ENCODE measurements at places on chromosomes 5 and 9.

GRCh38 chr5:68000805-68001204 is 214.8 kb upstream of the PIK3R1 start:
- DNase-seq: no peak

- DNase-seq: no peak
Measured at GRCh38 chr5:56066931-56067450, 72.2 kb upstream of the IL6ST start.

- DNase-seq: no peak
Measured at GRCh38 chr5:40384782-40385390, 294.8 kb upstream of the PTGER4 start.

- no peak for DNase-seq
Measured at GRCh38 chr9:101625876-101626275, 31.1 kb upstream of the PPP3R2 start.

DNA sequence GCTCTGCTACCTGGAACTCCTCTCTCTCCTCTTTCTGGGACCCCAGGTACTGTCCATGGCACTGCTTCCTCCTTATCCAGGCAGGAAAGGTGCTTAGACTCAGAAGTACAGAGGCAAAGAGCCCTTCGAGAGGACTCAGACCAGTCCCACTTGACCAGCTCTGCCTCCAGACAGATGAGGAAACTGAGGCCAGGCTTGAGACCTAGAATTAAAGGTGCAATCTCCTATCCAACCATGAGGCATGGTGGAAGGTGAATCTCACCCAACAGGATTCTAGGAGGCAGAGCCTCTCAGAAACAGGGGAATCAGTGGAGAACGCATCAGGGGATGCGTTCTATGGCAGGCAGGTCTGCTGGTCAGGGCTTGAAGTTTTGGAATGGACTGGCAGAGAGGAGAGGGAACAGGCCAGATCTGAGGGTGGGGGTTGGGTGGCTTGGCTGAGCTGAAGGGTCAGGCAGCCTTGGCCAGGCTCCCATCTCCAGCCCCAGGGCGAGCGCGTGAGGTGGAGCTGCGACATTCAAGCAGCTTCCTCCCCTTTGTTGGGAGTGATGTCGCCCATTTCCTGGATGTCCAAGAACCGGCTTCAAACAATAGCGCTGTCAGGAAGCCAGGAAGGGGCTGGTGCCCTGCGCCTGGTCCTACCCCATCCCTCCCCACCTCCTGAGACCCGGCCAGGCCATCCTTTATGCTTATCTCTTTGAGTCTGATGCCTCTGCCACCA is 26.2 kb downstream of the NDUFA8 start:
- no peak for DNase-seq

- no peak for DNase-seq
Measured at GRCh38 chr5:172229904-172230303, 35.9 kb downstream of the EFCAB9 start.

GRCh38 chr9:95311961-95312360 is 5.5 kb downstream of the FANCC start:
- DNase-seq: no peak

DNA sequence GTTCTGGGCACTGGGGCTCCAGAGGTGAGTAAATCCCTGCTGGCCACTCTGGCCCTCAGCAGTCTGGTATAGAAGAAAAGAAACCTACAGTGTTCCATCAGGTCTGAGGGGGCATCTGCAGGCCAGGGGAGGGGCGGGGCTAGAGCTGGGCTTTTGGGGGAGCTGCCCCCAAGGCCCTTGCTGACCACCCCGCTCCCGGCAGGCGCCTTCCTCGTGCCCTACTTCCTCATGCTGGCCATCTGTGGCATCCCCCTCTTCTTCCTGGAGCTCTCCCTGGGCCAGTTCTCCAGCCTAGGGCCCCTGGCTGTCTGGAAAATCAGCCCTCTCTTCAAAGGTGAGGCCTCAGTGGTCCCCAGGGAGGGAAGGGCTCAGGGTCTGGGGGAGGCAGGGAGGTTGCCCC is 6.7 kb downstream of the SLC6A7 start:
- DNase-seq: no peak

DNA sequence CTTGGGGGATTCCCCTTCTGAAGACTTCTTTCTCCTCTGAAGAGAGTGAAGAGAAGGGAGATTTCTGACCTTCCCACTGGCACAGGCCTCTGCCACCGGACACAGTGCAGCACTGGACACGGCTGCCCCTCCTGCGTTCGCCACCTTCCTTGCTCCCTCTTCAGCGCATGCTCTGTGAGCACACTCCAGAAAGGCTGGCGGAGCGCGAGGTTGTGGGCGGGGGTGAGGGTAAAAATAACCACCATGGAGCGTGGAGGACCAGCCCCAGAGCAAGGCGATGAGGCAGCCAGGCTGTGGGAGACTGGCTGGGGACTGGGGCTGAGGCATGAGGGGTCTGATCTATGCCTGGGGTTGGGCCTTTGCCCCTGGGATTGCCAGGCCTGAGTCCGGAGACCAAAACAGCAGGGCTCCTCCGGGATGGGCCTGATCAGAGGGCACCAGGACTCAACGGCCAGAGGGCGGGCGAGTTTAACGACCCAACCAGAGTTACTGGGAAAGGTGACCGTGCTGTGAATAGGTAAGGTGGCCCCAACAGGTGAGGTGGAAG is 97.2 kb downstream of the ROR2 start:
- DNase-seq: no peak

- DNase-seq: no peak
Measured at GRCh38 chr9:75023846-75024245, 4.2 kb downstream of the CARNMT1 start.

GRCh38 chr5:76503929-76504328 is 100.8 kb downstream of the IQGAP2 start:
- DNase-seq: no peak

- DNase-seq: no peak
Measured at GRCh38 chr5:52799358-52799982, 11.8 kb downstream of the ITGA1 start.

GRCh38 chr5:172172912-172173563 is 15.0 kb downstream of the STK10 start:
- DNase-seq: no peak

DNA sequence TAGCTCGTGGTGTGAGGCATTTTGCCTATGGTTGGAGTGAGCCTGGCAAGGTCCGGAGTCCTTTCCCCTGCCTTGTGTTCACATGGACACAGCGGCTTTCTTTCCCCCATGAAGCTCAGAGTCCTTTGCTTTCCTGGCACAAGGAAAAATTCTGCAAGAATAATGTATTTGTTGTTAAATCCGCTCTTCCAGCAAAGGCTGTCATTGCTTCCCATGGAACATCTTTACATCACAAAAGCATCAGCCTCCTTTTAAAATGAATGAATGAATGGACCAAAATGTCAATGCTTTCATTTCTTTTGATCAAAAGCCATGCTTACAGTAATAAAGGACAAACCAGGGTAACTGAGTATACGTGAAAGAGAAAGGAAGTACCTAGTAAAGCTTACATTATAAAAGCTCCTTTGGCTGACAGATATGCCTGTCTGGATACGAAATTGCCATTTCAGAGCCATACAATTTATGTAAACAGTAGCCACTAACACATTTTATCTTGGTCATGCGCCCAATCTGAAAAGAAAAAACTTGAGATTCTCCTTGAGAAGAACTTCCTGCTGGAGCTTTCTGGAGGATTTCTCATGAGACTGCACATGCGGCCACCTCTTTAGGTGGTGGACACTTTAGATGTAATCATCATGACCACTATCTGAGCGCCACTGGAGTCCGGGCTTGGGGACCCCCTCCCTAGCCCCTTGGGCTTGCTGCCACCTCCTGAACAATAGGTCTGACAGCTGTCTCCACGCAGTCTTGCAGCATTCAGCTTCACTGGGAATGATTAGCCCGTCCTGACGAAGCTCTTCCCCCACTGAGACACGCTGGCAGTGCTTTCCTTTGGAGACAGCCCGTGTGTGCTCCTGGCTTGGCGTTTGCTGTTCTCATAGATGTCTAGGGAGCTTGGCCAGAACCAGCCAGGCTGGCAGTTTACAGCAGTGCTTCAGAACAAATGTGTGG is 355.9 kb downstream of the ADAMTS6 start:
- DNase-seq: no peak

DNA sequence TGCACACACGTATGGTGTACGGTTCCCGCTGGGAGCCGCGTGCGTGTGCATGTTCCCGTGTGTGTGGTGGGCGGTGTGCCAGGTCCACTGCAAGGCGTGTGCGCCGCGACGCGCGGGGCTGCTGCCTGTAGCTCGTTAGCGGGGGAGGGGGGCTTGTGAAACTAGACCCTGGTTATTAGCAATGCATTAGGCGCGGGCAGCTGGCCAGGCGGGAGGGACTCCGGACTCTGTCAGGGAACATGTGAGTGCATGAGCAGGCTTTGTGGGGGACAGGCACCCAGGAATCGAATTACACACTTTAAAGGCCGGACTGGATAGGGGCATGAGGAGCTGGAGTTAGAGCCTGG is 32.2 kb upstream of the ENHO start:
- DNase-seq: no peak

DNA sequence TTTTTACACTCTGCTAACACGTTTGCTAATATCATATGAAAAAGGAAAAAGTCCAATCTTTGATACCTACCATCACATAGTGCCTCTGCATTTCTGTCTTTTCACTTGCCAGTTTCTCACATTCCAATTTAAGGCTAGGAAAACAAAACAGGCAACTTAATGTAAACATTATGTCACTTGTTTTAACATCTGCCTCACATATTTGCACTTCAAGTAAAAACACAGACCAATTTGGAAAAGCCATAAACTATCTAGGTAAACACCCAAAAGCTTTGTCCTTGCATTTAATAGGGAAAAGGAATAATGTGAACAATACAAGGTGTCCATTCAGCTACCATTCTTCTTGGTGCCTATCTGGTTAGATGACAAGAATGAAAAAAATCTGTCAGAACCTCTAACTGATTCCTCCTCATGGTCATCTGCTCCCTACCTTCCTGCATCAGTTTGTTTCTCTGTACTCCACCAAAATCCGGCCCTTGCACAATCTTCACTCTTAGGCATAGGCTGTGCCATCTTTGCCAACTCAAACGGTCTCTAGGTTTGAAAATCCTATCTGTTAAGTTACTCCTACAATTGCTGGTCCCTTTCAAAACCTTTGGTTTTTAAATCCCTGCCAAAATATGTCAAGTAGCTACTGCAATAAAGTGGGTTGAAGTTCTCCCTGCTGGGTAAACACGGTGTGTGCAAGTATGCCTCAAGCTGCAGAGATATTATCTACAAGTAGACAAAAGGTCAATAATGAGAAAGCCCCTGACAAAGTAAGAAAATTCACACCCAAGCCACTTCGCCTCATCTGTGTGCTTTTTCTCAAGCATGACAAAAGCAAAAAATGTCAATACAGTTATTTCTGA is 3.4 kb downstream of the TLE1 start:
- DNase-seq: no peak

DNA sequence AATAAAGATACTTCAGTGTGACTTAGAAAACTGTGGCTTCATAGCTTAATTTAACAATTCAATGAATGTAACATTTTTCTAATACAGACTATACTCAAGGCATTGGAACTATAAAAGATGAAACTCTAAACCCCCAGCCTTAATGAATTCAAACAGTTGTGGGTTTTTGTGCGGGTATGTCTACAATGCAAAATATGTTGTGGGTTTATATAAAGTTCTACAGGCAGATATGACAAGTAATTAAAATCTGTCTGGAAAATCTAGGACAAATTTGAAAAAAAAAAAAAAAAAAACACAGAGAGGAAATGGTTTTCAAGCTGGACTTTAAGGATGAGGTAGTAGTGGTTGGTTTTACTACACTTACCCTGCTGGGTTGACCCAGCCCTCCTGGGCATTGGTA is 467.5 kb upstream of the TLE4 start:
- no peak for DNase-seq

GRCh38 chr5:133244242-133244641 is 192.4 kb downstream of the HSPA4 start:
- no peak for DNase-seq

DNA sequence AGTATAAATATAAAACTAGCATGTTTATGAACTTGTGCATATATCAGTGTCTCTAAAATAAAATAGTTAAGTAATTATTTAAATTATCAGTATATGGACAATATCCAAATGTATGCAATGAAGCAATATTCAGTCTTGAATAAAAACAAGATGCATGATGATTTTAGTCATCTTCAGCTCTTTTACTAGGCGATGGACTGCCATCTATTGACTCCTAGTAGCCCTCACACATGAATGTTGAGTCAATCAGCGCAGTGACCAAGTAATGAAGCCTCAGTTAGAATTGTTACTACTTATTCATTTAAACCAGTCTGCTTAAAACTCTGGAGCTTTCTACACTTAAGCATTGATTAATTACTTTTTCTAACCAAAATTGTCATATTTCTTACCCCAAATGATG is 92.9 kb upstream of the GRHPR start:
- DNase-seq: no peak

GRCh38 chr9:27632254-27632653 is 59.0 kb upstream of the C9orf72 start:
- no peak for DNase-seq

DNA sequence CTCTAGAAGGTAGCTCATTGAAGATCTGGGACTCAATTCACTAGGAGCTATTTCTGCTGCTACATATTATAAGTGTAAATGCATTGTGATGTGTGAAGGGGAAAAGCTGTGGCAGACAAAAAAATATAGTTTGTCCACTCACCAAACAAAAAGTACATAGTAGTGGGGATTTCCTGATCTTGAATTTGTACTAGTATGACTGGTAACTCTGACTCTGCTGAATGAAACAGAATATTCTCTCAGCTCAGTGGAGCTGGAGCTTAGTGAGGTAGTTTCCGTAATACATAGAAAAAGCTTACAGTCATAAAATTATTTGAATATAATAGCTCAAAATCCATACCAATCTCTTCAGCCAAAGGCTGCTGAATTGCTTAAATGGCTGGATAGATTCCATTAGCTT is 455.6 kb upstream of the CD180 start:
- DNase-seq: no peak

GRCh38 chr5:25544652-25545249 is 900.0 kb upstream of the CDH10 start:
- no peak for DNase-seq

DNA sequence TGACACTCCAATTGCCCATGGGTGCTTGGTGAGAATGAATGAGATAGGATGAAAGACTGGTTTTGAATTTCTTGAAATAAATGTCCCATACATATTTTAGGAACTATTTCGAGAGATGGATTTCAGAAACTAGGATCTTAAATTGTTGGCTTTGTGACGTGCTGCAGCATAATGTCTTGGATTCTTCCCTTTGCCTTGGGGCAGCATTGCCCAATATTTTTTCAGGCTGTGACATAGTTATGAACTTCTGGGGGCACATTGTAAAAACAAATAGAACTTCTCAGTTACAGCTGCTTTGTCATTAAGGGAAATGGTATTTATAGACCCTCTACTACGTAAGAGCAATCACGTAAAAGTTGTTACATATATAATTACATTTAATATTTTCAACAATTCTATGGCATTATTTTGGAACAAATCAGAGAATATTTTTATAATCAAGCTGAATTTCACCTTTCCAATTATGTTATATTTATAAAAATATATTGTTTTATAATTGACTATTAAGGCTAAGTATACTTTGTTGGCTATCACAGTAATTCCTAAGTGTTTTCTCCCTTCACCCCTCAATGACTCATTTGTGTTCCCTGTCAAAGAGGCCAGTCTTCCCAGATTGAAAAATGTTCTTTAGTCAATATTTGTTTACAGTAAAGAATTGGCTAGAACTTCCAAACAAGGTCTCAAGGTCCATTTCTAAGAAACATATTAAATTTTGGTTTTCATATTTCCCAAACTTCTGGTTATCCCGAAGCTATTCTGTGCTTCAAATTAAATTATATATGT is 1388.3 kb upstream of the ACO1 start:
- no peak for DNase-seq

GRCh38 chr9:73149371-73150067 is 2.1 kb upstream of the ANXA1 start:
- DNase-seq: no peak

Measured in stimulated activated CD8-positive, alpha-beta memory T cell treated with anti-CD3 and anti-CD28 coated beads, Interleukin-2, amount 100 ng/mL, for 1 hour (primary cell).